ENCODE measurements at places on chromosomes 7 and 10.

GRCh38 chr7:154729056-154729455 is 273.9 kb downstream of the PAXIP1 start:
- no peak for DNase-seq
- H3K36me3 ChIP-seq = no peaks in the 10 kb centered on the region
- no peak overlapping the region for H3K4me3 ChIP-seq
- H3K27me3 ChIP-seq = no peaks in the 10 kb centered on the region
- H3K4me1 ChIP-seq = no peaks in the 10 kb centered on the region

- no peak overlapping the region for H3K27ac ChIP-seq
- DNase-seq = no peak
- H3K36me3 ChIP-seq = peaks cover 2% of the 10 kb centered on the region
- no peaks in the 10 kb centered on the region for H3K27me3 ChIP-seq
- H3K4me3 ChIP-seq = no peak overlapping the region
- H3K4me1 ChIP-seq = peaks cover 22% of the 10 kb centered on the region
These were observed 840.8 kb downstream of the GRM8 start for GRCh38 chr7:126411821-126412383.

GRCh38 chr10:31918671-31919409 is 9.8 kb downstream of the ARHGAP12 start:
- H3K27me3 ChIP-seq = no peaks in the 10 kb centered on the region
- DNase-seq = no peak
- peaks cover under 1% of the 10 kb centered on the region for H3K4me1 ChIP-seq
- no peak overlapping the region for H3K27ac ChIP-seq

DNA sequence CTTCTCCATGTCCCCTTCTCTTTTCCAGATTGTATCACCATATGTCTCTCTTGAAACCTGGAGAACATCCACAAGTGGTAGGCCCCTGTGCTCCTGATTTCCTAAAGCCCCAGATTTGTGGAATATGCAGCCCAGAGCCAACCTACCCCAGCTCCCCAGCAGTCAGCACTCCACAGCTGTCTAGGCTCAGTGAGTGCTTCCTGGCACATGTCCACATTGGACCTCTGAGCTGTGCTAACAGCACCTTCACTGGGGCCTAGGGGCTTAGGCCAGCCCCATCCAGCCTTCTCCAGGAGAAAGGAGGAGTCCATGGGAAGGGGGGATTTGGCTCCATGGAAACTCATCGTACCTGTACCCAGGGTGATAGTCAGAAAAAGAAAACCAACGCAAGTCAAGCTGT is 192.7 kb downstream of the FGFR2 start:
- no peak overlapping the region for H3K27ac ChIP-seq
- H3K4me1 ChIP-seq = peaks cover 5% of the 10 kb centered on the region
- no peak for DNase-seq
- H3K27me3 ChIP-seq = no peaks in the 10 kb centered on the region
- H3K4me3 ChIP-seq = no peak overlapping the region
- no peaks in the 10 kb centered on the region for H3K36me3 ChIP-seq

DNA sequence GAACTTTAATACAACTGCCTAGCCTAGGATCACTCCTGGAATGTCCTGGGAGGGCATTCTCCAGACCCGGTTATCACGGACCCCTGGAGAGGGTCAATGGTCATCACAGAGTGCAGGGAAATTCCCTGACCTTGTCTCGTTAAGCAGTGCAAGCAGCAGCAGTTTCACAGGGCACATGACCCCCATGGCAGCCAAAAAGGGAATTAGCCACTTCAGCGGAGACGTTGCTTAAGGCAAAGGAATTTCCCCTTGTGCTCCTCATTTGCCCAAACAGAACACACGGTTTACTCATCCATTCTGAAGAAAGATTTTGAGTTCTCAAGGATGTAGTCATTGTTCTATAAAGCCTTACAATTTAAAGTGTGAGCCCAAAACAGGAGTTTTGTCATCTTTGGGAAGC is 260.3 kb downstream of the SNX13 start:
- H3K27me3 ChIP-seq = no peaks in the 10 kb centered on the region
- no peak overlapping the region for H3K4me3 ChIP-seq
- peaks cover 24% of the 10 kb centered on the region for H3K4me1 ChIP-seq
- no peaks in the 10 kb centered on the region for H3K36me3 ChIP-seq
- no peak for DNase-seq

DNA sequence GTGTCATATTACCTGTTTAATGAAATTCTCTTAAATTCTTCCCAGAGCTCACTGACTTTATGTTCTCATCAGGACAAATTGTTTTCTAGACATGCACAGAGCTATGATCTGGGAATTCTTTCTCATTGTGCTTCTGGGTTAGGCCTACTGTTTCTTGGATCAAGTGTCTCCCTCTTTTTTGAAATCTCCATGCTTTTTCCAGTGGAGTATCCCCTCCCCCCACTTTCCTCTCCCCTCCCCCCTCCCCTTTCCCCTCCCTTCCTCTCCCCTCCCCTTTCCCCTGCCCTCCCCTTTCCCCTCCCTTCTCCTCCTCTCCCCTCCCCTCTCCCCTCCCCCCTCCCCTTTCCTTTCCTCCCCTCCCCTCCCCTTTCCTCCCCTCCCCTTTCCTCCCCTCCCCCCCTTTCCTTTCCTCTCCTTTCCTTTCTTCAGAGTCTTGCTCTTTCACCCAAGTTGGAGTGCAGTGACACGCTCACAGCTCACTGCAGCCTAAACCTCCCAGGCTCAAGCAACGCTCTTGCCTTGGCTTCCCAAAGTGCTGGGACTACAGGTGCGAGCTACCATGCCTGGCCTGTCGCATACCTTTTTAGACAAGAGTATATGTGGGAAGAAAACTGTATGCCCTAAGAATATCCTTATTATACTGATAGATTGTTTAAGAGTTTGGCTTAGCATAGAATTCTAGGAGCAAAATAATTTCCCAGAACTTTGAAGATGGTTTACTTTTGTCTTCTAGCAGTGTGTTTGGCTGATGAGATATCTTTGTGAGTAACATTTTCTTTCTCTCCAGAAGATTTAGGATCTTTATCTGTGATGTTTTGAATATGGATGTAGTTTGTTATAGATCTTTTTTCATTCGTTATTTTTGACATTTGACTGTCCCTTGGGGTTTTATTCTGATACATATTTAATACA is 2.5 kb downstream of the DYNC2I1 start:
- no peaks in the 10 kb centered on the region for H3K36me3 ChIP-seq
- peak overlapping the region; percentile 97 for H3K27ac ChIP-seq
- H3K27me3 ChIP-seq = no peaks in the 10 kb centered on the region
- H3K4me3 ChIP-seq = peak overlapping the region; percentile 59

DNA sequence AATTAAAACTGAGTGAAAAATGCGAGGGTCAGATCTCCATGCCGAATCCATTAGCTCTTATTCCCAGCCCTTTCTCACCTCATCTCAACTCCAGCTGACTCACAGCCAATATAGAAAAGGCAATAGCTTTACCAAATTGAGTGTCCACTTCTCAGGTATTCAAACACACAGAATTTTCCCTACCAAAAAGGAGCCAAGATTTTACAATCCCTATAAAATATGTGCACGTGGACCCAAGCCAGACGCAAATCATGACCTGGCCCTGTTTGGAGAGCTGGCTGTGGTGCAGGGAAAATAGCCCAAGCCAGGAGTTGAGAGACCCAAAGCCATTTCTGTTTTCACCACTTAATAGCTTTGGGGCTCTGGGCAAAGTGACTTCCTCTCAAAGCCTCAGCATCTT is 379.7 kb upstream of the AUTS2 start:
- no peaks in the 10 kb centered on the region for H3K36me3 ChIP-seq
- H3K4me1 ChIP-seq = peaks cover 5% of the 10 kb centered on the region
- no peak overlapping the region for H3K27ac ChIP-seq
- H3K4me3 ChIP-seq = no peak overlapping the region
- peaks cover 57% of the 10 kb centered on the region for H3K27me3 ChIP-seq

GRCh38 chr10:119029613-119030420 is at the start of gene NANOS1:
NANOS1 (plus strand) TSS chr10:119029714; CDS start chr10:119029802, 88 bp downstream.
- H3K27me3 ChIP-seq = no peaks in the 10 kb centered on the region
- peaks cover 28% of the 10 kb centered on the region for H3K4me1 ChIP-seq
- H3K27ac ChIP-seq = peak within 1 kb of the TSS; percentile 53
- H3K4me3 ChIP-seq = peak within 1 kb of the TSS; percentile 70
- H3K36me3 ChIP-seq = peaks cover 10% of the 10 kb centered on the region

DNA sequence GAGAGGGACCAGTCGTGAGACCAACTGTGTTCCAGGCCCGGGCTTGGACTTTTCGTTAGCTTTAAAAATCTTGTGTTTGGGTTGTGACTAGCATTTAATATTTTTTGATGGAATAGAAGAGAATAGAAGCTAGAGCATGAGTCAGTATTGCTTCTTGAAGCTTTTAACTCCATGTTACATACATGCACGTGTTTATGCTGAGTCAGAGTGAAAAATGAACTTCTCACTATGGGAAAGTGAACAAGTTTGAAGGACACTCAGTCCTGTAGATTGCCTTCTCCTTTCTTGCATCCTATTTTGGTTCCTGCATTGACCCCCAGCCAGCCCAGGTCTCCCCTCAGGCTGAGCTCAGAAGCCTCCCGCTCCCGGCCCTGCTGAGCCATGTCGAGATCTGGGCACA is 31.8 kb downstream of the GHRHR start:
- no peaks in the 10 kb centered on the region for H3K27me3 ChIP-seq
- no peak for DNase-seq
- no peaks in the 10 kb centered on the region for H3K4me1 ChIP-seq
- H3K4me3 ChIP-seq = no peak overlapping the region
- no peaks in the 10 kb centered on the region for H3K36me3 ChIP-seq

- no peak overlapping the region for H3K4me3 ChIP-seq
- H3K27ac ChIP-seq = peak overlapping the region; percentile 10
- no peaks in the 10 kb centered on the region for H3K36me3 ChIP-seq
- H3K27me3 ChIP-seq = peaks cover 2% of the 10 kb centered on the region
These were observed 91.7 kb upstream of the PITRM1 start for GRCh38 chr10:3264161-3264761.

DNA sequence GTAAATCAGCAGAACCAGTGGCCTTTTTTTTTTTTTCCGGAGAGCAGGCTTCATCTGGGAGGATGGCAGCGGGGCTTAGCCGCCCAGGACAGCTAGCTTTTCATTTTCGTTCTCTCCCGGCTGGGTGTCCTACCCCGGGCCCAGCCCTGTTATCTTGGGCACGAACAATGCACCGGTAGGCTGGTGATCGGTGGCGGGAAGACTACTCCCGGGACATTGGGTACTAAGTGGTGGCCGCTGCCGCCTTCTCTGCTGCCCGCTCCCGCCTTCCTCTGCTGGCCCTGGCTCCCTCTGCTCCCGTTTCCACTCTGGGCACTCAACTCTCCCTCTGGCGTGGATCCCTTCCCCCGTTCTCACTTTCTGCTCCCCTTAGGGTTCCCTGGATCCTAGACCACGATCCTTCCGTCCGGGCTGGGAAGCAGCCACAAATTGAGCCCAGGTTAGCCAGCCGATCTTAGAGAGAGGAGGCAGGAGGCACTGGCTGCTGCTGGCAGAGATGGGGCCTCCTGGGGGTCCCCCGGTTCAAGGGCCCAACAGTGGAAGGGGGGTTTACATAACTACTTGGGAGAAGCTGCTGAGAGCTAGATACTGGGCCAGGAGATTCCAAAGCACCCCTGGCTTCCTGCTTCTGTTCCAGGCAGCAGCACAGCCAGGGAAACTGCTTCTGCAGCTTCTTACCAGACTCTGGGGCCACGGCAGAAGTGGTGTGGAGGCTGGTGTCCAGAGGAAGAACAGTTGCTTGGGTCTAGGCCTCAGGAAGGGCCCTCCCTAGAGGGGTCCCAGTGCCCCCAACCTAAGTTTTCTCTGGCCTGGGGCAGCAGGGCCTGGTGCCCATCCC is 1.8 kb downstream of the TLX1 start:
- no peak for DNase-seq
- no peaks in the 10 kb centered on the region for H3K36me3 ChIP-seq
- peaks cover 6% of the 10 kb centered on the region for H3K4me1 ChIP-seq
- H3K4me3 ChIP-seq = no peak overlapping the region
- no peak overlapping the region for H3K27ac ChIP-seq

DNA sequence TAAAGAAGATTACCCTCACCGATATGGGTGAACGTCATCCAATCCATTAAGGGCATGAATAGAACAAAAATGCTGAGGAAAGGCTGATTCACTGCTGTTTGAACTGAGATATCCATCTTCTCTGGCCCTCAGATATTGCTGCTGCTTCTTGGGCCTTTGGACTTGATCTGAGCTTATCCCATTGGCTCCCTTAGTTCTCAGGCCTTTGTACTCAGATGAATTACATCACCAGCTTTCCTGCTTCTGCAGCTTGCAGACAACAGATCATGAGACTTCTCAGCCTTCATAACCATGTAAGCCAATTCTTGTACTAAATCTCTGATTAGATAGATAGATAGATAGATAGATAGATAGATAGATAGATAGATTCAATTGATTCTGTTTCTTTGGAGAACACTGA is 40.2 kb downstream of the CYCS start:
- no peak for DNase-seq
- H3K4me1 ChIP-seq = no peaks in the 10 kb centered on the region

GRCh38 chr10:118842843-118843624 is 88.3 kb upstream of the CACUL1 start:
- no peaks in the 10 kb centered on the region for H3K36me3 ChIP-seq
- H3K4me3 ChIP-seq = no peak overlapping the region
- no peaks in the 10 kb centered on the region for H3K27me3 ChIP-seq
- peak overlapping the region; percentile 80 for H3K27ac ChIP-seq

- peaks cover 35% of the 10 kb centered on the region for H3K27me3 ChIP-seq
- no peak for DNase-seq
These were observed 317.4 kb upstream of the ZNF32 start for GRCh38 chr10:43965918-43966570.

DNA sequence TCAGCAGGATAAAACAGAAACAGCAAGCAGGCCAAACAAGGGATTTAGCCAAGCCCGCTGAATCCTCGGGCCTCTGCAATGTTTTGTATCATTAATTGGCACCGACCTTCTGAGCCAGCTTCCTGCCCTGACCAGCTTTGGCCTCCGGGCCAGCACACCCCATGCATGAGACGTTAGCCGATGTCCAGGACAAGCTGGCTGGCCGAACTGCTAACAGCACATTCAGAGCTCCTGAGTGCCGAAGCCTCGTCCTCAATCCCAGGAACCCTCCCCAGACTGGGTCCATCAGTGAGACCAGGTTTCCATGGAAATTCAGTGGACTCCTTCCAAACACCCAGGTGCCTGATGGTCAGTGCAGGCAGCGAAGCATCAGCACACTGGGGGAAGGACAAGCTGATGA is 134.3 kb upstream of the PFKP start:
- DNase-seq = no peak
- no peak overlapping the region for H3K4me3 ChIP-seq
- no peaks in the 10 kb centered on the region for H3K36me3 ChIP-seq
- H3K27ac ChIP-seq = no peak overlapping the region

- peaks cover 7% of the 10 kb centered on the region for H3K27me3 ChIP-seq
- H3K36me3 ChIP-seq = no peaks in the 10 kb centered on the region
These were observed 29.4 kb upstream of the C10orf71 start for GRCh38 chr10:49269523-49269922.

DNA sequence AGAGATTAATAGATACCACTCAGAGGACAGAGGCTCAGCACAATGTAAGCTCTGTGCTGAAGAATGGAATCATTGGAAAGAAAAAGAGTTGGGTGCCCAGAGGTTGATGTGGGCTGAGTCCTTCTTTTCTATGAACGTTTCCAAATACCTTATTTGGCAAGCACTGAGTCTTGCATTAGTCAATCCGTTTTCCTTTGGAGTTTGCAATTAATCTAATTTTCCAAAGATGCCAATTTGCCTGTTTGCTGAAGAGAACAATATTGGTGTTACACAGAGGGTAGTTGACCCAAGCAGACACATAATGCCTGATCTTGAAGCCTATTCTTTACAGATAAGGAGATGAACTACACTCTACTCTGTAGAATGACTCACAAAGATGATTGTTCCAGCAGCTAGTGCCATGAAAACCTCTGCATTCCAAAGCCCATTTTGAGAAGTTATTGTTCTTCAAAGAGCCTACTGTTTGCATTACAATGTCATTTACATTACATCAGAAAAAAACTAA is 55.4 kb upstream of the MET start:
- no peaks in the 10 kb centered on the region for H3K27me3 ChIP-seq
- H3K36me3 ChIP-seq = no peaks in the 10 kb centered on the region
- no peak overlapping the region for H3K4me3 ChIP-seq
- peaks cover 16% of the 10 kb centered on the region for H3K4me1 ChIP-seq
- H3K27ac ChIP-seq = no peak overlapping the region
- no peak for DNase-seq
